PC-3 (cell line): ENCODE measurements at places on chromosomes 12 and 14. TPM values are rescaled to one million over a fixed set of nuclear protein-coding genes. Genes with fewer than 3 reads are reported as not detected.

- DNase-seq, result no peak
These were observed 425.3 kb downstream of the ZFP36L1 start for GRCh38 chr14:68367536-68367935.

NPFF gene
- not detected in 2 replicates for total RNA-seq

RPL10L gene
- not detected in 2 replicates for total RNA-seq

GRCh38 chr14:100955201-100955600 is 51.7 kb upstream of the RTL1 start:
- peak; percentile 41 for DNase-seq

LMNTD1 gene
- total RNA-seq, result not detected in 2 replicates

GRCh38 chr14:49953196-49953595 is 60.3 kb downstream of the ARF6 start:
- no peak for DNase-seq

- DNase-seq, result peak; percentile 66
These were observed 76.6 kb upstream of the GZMB start for GRCh38 chr14:24710403-24711112.

GRCh38 chr14:60838601-60839000 is 104.0 kb downstream of the MNAT1 start:
- DNase-seq, result no peak

KRT79 gene
- total RNA-seq, result 0.46 TPM in 1 of 2 replicates, not detected in the other

GRCh38 chr12:26701604-26702215 is 131.3 kb downstream of the ITPR2 start:
- DNase-seq, result peak; percentile 80
